ENCODE measurements at places on chromosomes 12 and 14. TPM values are rescaled to one million over a fixed set of nuclear protein-coding genes. Genes with fewer than 3 reads are reported as not detected.

DNA sequence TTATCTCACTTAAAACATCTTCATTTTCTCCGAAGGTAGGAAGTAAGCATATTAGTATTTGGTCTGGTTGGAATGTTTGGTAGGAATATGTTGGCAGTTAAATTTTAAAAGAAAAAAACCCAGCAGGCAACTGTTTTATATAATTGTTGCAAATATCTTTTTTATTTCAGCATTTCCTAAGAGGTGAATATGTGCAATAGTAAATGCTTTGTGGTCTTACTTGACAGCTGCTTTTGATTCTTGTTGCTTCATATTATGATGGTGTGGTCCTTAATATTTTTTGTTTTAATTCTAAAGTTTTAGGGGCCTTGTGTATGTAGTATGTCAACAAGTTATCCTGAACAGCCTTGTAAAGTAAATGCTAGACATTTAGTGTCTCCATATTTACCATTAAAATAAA is 6.3 kb downstream of the TRAFD1 start:
- DNase-seq = no peak

- DNase-seq = no peak
These were observed 10.9 kb downstream of the CLBA1 start for GRCh38 chr14:104996483-104996882.

DNA sequence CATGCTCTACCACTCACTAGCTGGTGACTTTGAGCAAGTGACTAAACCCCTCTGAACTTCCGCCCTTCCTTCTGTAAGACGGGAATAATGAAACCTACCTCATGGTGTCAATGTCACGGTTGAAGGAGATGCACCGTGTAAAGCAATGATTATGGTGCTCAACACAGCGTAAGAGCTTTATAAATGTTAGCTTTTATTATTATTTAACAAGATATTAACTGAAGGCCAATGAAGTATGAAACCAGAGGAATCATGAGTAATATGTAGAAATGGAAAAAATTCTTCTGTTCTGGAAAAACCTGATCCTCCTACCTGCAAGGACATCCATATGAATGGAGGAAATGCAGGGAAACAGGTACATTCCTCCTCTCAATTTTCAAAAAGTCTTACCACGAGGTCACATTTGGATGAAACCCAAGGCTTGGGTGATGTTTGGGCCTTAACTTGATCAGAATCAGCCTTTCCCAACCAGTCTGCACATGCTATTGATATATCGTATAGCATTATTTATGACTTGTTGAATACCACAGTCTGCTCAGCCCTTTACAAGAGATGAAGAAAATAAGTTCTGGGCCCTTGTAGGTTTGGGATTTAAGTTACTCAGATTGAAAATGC is 166.8 kb upstream of the TBX3 start:
- no peak for DNase-seq

- no peak for DNase-seq
These were observed 10.5 kb downstream of the ZFP36L1 start for GRCh38 chr14:68782091-68782981.

DNA sequence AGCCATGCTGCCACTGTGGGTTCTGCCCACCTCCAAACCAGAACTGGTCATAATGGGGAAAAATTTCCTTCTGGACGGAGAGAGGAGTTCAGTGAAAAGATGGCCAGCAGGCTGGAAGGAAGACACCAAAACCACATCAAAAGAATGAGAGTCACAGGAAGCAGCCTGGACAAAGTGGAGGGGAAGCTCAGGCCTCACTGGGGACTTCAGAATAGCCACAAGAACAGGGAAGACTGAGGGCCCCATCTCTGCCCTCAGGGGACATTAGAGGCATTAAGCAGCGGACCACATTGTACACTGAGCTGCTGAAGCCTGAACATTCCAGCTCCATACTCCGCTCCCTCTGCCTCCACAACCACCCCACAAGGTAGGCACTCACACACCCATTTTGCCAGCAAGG is 119.6 kb upstream of the COCH start:
- DNase-seq = no peak

DNA sequence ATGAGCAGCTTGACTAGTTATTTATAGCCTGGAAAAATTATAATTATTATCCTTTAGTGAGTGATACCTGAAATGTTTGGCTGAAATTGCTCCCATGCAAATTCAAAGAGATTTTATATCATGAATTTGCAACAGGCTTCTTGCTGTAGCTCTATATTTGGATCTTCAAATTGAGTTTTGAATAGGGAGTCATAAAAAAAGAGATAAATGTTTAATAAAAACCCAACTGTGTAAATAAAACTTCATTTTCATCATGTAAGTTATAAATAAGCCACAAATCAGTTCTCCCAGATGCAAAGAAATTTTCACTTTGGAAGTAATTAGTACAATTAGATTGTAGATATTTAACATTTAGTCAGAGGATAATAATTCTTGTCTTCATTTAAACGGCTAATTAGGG is at the start of gene TAS2R8:
TAS2R8 (minus strand) TSS at position 101 of the 400 bp plus-strand sequence. CDS start 306 bp downstream, outside the sequence.
- DNase-seq = no peak

DNA sequence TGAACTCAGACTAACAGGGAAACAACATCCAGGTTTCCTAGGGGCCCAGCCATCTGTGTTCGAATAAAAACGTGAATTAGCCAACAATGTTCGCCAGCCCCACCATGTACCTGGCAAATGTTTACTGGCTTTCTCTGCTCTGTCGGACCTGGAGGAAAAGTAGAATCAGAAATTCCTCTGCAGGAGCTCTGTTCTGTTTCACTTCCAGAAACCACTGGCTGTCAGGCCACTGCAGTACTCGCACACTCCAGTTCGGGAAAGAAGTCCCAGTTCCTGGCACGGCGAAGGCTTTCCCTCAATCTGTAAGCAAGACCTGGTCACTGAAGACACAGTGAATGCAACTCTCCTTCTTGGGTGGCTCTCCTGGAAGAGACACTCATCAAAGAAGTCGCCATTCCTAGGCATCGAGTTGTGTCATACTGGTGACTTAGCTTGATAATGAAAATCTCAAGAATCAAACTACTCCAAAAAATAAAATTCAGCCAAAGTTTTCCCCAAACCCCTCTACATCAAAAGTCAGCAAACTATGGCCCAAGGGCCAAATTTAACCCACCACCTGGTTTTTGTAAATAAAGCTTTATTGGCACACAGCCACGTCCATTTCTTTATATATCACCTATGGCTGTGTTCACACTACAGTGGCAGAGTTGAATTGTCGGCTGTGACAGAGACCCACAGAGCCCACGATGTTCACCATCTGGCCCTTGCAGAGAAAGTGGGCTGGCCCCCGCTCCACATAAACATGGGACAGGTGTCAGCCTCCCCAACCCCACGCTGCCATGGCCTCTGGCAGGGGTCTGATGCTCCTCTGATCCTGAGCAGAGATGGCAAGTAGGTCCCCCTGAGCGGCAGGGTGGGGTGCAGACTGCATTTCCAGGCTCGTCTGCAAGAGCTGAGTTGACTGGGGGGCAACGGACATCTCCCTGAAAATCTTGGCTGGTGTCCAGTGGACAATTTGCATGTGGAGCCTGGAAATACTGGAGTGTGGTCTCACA is 189.2 kb upstream of the DIO3 start:
- DNase-seq = no peak

- DNase-seq = no peak
These were observed 188.8 kb downstream of the TTC7B start for GRCh38 chr14:90627478-90627877.

DNA sequence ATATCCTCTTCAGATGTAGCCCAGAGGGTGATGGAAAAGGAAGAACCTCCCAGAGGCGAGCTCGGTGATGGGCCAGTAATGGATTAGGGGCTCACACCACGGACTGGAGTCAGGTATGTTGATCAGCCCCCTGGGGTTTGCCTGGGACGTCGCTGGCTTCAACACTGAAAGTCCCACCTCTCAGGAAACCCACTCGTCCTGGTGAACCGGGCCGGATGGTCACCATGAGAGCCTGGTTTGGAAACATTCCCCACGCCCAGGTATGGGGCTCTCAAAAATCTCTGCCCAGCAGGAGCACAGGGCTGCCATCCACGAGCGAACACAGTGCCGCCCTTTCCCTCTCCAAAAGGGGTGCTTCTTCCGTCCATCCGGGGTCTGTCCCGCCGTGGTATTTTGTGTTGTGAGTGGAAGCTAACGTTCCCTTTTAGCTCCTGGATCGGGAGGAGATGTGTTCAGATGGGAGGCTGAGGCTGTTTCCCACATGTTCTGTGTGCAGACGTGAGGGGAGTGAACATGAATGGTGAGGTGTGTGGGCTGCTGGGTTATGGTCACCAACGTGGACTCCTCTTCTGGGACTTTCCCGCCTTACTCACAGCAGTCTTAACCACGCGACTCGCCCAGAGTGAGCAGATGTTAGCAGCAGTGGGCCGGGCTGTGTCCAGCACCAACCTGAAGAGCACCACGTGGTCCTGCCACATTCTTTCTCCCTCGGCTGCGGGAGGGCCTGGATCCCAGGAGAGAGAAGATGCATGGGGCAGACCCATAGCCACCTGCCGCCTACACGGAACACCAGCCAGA is 139.2 kb downstream of the KIF26A start:
- no peak for DNase-seq

GRCh38 chr12:51171884-51172514 is 936 bp downstream of the TFCP2 start:
- DNase-seq = no peak

- no peak for DNase-seq
These were observed 96.3 kb downstream of the TSPAN8 start for GRCh38 chr12:71061451-71061850.

DNA sequence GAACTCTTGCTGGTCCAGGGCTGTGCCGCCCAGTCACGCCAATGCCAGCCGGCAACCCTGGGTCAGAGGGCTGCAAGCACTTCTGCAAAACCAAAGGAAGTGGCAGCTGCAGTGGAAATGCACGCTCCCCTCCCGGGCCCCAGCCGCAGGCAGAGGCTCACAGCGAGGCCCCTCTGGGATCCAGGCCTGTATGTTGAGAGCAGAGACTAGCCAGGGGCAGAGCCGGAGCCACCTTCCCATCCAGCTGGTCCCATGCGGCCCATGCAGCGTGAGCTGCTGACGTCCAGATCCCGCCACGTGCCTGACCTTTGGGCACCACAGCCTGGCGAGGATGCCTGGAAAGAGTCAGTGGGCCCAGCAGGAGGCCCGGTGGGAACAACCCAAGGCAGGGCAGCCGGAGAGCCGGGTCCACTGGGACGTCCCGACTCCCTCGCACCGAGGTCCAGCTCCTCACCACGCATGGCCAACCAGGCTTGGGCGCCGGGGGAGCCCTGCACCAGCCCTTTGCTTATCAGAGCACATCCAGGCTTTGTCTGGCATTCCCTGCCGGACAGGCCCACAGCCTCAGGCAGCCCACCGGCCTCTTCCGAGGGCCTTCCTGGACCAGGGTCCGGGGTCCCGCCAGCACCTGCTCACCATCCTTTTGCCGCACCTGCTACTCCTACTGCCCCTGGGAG is 4.3 kb downstream of the GPR132 start:
- DNase-seq = peak; percentile 69

DNA sequence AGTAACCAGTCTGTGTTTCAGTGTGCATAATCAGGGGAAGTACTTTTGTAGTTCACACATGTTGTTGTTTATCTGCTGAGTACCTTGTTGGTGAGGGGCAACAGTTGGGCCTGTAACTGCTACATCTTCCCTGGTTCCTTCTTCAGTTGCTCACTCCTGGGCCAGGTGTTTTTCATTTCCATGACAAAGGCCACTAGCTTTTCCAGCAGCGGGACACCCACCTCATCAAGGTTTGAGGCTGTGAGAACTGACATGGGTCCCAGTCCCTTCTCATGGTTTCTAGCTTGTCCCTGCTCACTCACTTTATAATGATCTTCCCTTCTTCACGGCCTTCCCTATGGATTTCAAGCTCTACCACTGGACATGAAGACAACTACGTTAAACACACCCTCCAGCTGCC is 1.5 kb upstream of the NOXRED1 start:
- no peak for DNase-seq

GRCh38 chr14:31894351-31894750 is 182.8 kb upstream of the ARHGAP5 start:
- no peak for DNase-seq

Gene CNIH1
- 51.1 TPM for total RNA-seq

Gene FOXN4
- total RNA-seq = not detected

Gene CCDC38
- 0.88 TPM for total RNA-seq

Gene NEUROD4
- total RNA-seq = not detected

Gene CERS5
- total RNA-seq = 51.0 TPM

Gene ENDOU
- not detected for total RNA-seq

Gene KLRB1
- total RNA-seq = 1.6 TPM

Gene RPL10L
- not detected for total RNA-seq

Gene MYO1A
- total RNA-seq = 1.1 TPM

Gene RFX4
- total RNA-seq = not detected

Data from naive thymus-derived CD8-positive, alpha-beta T cell (primary cell).